AG20443 (cell line): ENCODE measurements at places on chromosomes 7 and 10.
A peak's percentile ranks its signal among the peaks of the same experiment; 100 is the strongest.

GRCh38 chr10:132684164-132684891 is 101.6 kb downstream of the NKX6-2 start:
- no peak for DNase-seq

DNA sequence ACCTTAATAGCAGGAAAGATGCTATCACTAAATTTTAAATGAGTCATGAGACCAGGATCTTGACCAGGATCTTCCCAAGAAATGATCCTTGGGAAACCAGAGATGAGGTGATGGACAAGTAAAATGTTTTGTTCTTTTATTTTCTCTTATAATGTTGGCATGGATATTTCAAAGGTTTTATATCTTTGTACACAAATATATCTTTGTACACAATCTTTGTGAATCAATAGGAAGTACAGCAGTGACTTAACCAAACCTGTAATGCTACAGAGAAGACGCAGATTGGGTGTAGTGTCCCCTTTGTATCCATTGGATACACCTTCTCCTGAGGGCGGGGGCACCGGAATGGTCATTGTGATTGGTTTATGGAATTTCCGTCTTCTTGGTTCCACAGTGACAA is 180.1 kb upstream of the CCDC6 start:
- DNase-seq: no peak

DNA sequence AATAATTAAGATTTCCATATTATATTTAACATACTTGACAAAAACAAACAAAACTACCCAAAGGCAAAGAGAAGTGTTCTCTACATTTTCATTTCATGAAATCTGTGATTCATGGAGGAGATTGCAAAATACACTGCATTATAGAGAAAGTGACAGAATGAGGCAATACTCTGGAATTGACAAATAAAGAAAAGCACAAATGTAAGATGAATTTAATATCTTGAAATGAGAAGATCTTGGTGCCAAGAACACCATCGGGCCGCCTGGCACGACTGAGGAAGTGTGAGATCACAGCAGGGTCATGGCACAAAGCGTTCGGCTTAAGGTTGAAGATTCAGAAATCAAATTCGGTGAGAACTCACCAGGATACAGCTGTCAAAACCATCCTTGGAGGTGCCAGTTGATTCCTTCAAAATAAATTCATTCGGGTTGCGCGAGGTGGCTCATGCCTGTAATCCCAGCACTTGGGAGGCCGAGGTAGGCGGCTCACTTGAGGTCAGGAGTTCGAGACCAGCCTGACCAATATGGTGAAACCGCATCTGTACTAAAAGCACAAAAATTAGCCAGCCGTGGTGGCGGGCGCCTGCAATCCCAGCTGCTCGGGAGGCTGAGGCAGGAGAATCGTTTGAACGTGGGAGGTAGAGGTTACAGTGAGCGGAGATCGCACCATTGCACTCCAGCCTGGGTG is 174.0 kb upstream of the PFKP start:
- DNase-seq: no peak

GRCh38 chr10:48887982-48888381 is 51.7 kb downstream of the LRRC18 start:
- no peak for DNase-seq

DNA sequence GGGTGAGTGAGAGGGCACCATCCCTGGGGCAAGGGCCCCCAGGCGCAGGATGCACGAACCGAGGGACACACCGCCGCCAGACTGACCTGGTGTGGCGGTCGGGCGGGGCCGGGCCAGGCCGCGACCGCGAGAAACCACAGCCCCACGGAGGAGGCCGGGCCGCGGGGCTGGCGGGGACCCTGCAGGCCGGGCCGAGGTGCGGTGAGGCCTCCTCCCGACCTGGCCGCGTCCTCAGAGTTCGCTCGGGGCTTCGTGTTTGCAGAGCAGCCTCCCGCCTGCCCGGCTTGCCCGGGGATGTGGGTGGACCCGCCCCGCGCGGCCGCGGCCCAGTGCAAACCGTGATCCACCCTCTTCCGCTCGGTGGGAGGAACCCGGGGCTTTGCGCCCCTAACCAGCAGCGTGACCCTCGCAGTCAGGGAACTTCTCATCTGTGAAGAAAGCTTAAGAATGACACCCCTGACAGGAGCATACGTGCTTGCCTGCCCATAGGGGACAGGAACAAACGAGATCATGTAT is 20.6 kb upstream of the HOXA13 start:
- DNase-seq: no peak

DNA sequence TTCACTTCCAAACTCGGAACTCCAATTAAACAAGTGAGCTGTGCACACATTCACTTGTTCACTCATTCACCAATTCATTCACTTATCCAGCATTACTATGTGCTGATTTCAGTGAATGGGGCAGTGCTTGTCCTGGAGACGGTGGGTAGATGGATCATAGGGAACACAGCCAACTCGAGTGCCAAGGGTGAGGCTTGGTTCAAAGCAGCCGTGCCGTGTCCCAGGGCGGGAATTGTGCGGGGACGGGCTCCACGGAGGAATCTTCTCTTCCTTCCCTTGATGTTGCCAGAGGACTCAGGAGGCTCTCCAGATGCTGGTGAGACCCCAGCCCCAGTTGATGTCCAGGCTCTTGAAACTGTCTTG is 2.9 kb downstream of the SH2D4B start:
- DNase-seq: no peak

DNA sequence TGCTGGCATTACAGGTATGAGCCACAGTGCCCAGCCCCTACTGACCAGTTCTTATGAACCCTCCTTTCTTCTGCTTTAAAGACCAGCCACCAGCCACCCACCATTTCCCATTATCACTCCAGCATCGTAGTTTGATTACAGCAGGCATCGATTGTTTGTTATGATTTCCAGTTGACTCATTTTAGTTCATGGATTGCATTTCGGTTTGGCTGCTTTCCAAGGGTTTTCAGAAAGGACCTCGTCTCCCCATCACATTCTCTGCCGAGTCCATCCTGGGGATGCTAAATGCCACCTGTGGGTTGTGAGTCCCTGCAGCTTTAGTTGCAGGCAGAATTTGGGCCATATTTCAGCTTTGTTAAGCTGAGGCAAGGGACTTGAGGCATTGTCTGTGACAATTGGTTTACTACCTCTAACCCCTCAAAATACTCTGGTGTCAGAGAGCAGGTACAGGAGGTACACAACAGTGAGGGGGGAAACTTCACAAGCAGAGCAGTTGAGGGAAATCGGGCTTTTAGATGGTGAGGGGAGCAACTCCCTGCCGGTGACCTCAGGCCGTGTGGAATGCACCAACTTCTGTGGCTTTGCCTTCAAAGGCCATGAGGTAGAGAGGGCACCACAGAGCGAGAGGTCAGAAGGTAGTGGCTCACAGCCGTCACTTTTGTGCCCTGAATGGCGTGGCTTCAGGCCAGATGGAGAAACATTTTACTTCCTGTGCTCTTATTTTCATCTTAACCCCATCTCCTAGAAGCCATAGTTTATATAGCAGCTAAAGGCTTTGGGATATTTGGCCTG is 203.8 kb downstream of the CCDC3 start:
- no peak for DNase-seq

DNA sequence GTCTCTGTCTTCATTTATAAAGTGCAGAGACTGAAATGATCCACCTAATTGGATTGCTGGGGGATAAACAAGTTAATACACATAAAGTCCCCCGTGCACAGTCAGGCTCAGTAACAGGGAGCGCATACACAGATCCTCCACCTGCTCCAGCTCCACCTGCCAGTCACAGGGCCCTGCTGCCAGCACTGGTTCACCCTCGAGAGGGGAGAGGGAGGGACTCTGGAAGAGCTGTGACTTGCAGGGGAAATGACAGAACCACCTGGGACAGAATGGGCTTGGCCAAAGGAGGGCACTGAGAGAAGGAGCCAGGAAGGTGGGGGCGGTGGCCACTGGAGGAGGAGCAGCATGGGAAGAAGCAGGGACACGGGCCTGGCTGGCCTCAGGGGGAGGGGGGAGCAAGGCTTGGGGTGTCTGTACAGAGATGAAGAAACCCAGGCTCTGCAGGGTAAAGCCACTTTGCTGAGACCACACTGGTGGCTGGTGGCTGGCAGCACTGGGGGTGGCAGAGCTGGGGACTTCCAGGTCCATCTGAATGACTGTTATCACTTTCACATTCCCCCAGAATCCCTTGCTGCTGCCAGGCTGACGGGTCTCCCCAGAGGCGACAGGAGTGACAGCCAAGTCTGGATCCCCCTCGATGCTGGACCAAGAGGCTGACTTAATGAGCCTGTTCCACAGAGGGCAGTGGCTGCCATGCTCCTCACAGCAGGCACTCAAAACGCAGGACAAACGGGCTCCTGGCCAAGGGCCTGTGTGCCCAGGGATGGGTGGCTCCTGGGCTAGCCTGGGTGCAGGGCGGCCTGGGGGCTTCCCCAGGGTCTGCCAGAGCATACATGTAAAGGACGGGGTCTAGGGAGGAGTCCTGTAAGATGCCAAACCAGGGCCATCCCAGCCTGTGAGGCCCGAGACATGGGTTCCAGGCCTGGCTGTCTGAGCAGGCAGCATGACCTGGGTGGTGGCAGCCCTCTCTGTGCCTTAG is 151.1 kb downstream of the SH3PXD2A start:
- DNase-seq: no peak

DNA sequence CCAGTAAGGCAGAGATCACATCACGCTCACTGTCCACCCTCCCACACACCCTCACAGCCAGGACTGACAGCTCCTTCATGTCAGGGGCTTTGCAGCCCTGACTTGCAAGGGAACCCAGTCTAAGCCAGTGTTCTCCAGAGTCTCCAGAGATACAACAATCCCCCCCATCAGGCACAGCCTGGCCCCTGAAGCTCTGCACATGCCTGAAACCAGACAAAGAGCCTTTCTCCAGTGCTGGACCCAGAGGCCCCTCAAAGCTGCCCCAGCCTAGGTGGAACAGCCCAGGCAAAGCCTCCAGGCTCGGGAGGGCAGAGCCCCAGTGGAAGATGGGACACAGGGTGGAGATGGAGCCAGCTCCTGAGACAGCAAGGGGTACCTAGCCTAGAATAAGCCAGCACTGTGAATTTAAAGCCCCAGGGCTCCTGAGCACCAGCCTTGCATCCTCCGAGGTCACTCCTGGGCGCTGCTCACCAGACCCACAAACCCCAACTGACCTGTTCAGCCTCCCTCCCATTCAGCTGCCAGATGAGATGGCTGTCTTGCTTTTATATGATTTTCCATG is 50.2 kb downstream of the GRID1 start:
- no peak for DNase-seq

DNA sequence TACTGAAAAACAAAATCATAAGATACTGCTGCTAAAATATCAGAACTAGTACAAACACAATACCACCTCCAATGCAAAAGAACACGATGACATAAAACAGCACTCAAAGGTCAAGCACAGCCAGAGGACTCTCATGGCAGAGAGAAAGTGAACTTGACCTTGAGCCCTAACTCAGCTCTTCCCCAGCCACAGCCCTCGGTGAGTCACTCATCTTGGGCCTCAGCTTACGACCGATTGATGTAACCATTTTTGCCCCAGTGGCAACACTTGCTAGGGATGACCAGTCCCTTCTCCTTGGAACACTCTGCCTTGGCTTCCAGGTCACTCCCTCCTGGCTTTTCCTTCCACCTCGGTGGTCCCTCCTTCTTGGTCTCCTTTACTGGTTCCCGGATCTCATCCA is 77.8 kb downstream of the JAZF1 start:
- DNase-seq: peak; percentile 67

- peak; percentile 35 for DNase-seq
These were observed 128.5 kb downstream of the INHBA start for GRCh38 chr7:41574377-41574776.

GRCh38 chr10:33600381-33600780 is 265.9 kb upstream of the NRP1 start:
- no peak for DNase-seq

- DNase-seq: no peak
These were observed 5.9 kb upstream of the NUP42 start for GRCh38 chr7:23175938-23176337.

DNA sequence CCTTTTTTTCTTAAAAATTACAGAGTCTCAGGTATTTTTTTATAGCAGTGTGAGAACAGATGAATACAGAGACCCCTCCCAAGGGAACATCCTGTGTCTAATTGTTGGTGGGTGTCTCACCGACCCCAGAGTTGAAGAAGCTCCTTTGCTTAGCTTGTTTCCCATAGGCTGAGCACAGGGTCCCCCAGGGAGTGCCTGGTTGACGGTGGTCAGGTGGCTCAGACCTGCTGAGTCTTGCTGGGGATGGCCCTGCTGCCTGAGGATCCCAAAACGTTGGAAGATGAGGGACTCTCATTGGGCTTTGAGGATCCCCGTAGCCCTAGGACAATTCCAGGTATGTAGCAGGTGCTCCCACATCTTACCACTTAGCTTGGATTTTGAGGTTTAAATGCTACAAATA is 19.5 kb downstream of the SCART1 start:
- DNase-seq: peak; percentile 3

GRCh38 chr7:15330943-15331342 is 230.9 kb downstream of the AGMO start:
- no peak for DNase-seq

DNA sequence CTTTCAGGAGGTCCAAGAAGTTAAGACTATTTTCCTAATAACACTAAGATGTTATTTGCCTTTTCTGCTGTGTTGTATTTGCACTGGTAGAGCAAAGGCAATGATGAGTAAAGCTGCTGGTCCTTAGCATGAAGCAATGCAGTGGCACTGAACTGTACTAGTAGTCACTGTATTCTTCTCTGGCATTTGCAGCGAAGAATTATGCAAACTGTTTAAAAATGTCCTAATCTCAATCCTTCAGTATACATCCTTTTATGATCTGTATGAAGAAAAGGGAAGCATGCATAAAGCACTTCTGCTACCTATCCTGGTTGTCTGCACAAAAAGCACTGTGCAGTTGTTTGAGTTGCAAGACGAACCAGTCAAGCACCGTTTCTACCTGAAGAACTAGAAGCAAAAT is 20.4 kb downstream of the IGF2BP3 start:
- DNase-seq: no peak

- DNase-seq: no peak
These were observed 141.1 kb downstream of the PKD1L1 start for GRCh38 chr7:47807126-47807525.

DNA sequence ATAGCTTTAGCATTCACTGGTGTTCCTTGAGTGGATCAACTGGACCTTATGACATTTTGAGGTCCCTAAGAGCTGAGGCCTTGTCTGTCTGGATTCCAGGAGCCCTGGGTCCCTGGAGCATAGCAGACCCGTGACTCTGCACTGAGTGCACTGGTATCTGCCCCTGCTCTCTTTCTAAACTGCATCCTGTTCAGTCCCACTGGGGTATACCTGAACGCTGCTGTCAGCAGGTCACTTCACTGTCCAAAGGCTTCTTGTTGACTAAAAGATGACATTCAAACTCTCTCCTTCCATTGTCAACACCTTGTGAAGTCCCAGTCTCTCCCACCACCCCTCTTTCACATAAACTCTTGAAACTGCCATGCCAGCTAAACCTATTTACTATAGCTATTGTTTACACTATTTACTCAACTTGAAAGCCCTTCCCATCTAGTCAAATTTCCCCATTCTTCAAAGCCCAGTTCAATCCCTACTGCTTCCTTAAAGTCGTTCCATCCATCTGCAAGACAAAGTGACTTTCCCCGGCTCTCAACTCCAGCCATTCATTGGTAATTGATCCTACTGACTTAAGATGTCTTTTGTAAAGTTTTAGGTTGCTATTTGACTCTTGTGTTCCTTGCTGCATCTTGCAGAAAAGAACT is 523.3 kb downstream of the KCNMA1 start:
- no peak for DNase-seq

- no peak for DNase-seq
These were observed 82.6 kb downstream of the PTPRE start for GRCh38 chr10:127989481-127990012.
